ENCODE measurements at places on chromosomes 12 and 14.

DNA sequence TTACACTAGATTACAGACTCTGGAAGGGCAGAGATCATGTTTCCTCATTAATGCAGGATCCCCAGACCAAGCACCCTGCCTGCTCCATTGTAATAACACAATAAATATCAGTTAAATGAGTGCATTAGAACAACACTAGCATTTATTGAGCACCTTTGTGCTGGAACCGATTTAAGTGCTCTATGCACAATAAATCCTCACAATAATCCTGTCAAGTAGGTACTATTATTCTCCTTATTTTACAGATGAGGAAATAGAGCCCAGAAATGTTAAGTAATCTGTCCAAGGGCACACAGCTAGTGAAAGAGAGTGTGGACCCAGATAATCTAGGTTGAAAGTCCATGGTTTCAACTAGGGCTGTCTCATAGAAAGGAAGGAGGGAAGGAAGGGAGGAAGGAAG lies 69.8 kb downstream of the MAP1LC3B2 start:
- no peak for DNase-seq

- DNase-seq = no peak
These were observed 537.3 kb downstream of the TMTC2 start for GRCh38 chr12:83224012-83224411.

DNA sequence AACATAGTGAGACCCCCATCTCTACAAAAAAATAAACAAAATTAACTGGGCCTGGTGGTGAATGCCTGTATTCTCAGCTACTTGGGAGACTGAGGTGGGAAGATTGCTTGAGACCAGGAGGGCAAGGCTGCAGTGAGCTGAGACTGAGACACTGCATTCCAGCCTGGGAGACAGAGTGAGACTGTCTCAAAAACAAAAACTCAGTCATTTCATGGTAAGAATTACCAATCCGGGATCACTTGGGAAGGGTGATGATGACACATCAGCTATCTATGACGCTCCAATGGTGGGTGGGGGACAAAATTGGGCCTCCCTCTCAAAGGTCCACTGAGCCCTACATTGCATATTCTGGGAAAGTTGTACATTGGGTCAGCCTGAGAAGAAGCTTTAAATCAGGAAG lies 47.7 kb downstream of the SERPINA3 start:
- DNase-seq = no peak

DNA sequence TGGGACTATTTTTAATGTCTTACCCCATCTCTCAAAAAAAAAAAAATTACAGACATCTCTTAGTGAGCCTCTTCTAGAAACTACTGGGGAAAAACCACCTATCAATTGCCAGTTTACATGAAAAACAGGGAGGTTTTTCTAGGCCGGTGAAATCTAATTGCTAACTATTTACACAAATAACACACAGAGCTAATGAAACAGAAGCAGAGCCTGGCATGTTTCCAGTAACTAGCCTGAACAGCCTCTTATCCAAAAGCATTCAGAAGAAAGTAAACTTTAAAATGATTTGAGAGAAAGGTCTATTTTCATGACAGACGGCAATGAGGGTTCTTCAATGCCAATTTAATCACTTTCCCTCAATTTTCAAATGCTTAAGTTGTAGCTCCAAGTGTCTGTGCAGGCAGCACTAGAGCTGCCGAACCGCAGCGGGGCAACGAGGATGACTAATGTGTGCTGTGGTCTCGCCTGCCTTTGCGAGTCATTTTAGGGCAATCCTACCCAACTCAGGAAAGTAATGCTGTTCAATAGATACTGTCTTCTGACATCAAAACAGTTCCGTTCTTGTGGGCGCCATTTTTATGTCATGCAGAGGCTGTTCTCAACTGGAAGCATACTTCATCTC lies 84.6 kb downstream of the SETD3 start:
- peak; percentile 59 for DNase-seq

DNA sequence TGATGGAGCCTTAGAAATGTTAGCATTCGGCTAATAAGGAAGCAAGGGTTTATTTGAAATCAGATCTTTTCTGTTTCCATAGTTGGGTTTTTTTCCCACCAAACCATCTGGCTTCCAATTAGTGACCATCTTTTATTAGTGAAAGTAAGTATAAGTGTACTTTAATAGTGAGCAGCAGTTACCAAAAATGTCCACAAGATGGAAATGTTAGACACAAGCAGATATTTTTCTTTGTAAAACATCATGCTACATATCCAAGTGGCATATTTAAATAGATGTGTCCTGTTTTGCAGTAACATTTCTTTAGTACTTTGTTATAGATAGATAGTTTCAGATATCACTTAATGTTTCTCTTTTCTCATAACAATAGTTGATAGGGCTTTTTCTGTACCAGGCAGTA lies 28.8 kb downstream of the YEATS4 start:
- peak; percentile 30 for DNase-seq

- no peak for DNase-seq
These were observed 16.1 kb downstream of the VRTN start for GRCh38 chr14:74364271-74364880.

GRCh38 chr14:102819747-102820330 lies 42.6 kb downstream of the TRAF3 start:
- peak; percentile 21 for DNase-seq

- DNase-seq = peak; percentile 82
These were observed at the start of gene YAF2 for GRCh38 chr12:42238240-42239140. Gene YAF2 (minus strand): TSS chr12:42238248. CDS start chr12:42238180, 68 bp downstream.

DNA sequence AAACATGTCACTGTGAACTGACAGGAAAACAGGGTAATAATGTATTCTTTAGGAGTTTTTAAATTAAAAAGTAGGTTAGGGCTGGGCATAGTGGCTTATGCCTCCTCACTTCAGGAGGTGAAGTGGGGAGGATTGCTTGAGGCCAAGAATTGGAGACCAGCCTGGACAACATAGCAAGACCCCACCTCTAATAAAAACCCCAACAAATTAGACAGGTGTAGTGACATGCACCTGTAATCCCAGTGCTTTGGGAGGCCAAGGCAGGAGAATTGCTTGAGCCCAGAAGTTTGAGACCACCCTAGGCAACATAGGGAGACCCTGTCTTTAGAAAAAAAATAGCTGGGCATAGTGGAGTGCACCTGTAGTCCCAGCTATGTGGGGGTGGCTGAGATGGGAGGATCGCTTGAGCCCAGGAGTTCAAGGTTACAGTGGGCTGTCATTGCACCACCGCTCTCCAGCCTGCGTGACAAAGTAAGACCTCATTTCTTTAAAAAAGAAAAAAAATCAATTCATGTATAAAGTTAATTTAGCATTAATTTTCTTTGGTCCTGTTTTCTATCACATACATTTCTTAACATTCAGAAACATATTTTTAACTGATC lies 20.4 kb downstream of the FBXO34 start:
- no peak for DNase-seq

GRCh38 chr14:68669603-68670358 lies 123.1 kb downstream of the ZFP36L1 start:
- no peak for DNase-seq

GRCh38 chr12:56836317-56836716 lies 73.2 kb downstream of the HSD17B6 start:
- no peak for DNase-seq

DNA sequence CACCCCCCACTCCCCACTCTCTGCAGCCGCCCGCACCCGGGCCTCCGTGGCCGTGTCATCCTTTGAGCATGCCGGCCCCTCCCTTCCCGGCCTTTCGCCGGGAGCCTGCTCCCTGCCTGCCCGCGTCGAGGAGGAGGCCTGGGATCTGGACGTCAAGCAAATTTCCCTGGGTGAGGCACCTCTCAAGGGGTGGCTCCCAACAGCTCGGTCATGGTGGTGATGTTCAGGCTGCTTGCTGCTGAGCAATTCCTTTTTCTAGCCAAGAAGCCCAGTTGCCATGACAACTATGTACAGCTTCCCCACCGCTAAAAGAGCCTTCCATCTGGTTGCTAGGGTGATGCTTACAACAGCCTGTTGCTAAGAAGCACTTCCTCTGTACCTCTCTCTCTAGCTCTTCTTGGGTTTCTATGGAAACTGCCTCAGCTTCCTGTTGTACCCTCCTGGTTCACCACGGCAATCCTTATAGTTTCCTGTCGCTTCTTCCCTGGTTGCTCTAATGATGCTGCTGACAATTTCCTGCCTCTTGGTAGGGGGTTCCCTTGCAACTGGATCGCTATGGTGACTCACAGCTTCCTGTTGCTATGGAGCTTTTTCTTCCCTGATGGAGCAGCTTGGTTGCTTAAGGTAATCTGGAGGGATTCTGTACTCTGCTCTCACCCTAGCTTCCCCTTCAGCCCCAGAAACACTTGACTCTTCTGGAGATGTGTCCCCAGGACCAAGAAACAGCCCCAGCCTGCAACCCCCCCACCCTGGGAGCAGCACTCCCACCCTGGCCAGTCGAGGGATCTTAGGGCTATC lies 11.0 kb downstream of the ZNF219 start:
- DNase-seq = no peak

DNA sequence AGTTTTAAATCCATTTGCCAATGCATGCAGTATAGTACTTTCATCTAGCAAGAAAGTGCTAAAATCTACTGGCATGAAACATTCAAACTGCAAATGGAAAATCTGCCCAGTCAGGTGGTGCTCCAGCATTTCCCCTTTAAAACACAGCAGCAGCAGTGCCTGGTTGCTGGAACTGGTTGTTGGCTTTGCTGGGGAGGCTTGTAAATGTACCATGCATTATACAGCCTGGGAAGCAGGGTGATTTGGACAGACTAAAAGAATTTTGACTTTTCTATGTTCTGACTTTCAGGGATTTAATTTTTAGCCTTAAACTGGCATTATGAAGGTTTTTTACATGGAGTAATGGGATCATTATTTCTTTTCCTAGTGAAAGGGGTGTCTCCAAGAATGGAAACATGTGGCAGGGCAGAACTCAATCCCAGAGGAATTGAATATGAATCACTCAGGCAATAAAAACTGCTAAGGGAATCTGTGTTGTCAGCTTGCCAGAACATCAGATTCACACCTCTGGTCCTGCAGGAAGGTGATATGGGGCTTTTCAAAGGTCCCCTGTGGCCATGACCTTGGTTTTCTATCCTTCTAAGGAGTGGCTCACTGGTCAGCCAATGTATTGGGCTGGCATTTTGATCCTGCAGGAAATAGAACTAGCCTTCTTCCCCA lies 9.0 kb upstream of the PAX9 start:
- peak; percentile 1 for DNase-seq

GRCh38 chr12:32921397-32921796 lies 24.8 kb upstream of the PKP2 start:
- DNase-seq = no peak

DNA sequence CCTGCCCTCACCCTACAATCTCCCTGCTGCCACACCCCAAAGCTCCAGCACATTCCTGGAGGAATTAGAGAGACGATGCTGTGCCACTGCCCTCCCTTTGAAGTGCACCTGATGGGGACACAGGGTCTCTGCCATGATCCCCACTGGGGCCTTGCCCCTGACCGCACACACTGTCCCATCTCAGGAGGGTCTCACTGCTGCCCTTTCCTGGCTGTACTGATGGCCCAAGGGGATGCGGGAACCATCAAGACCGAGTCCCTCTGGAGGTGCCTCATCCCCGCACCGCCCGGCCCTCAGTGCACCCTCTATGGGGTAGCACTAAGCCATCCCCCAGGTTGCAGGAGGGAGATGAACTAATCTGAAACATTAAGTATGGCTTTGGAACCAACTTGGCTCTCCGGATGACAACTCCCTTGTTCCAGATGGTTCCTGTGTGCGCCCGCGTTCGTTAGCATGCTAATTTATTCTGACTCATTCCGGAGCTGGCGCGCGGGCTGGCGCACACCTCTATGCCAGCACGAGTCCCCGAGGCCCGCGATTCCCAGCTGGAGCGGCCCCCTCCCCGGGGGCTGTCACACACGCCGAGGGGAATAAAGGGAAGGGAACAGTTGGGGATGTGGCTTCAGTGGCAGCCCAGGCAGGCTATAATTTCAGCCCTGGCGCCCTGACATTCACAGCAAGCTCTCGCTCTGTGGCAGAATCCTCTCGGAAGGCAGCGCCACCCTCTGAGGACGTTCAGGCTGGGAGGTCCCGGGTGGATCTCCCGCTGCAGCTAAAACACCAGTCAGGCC lies 34.2 kb upstream of the C14orf180 start:
- peak; percentile 45 for DNase-seq

DNA sequence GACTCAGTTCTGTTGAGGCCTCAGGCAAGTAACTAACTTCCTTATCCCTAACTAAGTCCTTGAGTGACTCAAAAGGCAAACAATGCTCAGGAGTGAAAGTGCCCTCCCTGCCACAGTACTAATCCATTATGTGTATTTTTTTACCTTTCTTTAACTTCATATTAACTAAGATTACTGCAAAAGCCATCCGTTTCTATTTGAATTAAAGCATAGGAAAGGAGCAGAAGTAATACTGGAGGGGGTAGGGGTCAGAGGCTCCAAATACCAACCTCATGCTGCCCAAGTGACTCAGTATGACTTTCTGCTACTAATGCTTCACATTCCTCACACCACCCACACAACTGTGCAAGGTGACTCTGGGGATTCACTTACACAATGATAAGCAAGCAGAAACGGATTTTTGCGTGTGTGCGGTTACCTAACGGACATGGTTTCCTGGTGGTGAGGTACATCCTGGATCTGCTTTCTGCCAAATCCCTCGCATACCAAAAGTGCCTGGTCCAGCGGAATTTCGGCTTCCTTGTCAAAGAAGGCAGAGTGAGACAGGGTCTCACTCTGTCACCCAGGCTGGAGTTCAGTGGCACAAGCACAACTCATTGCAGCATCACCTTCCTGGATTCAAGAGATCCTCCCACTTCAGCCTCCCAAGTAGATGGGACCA lies 25.1 kb downstream of the MOK start:
- DNase-seq = peak; percentile 77

- DNase-seq = no peak
These were observed 47.3 kb downstream of the PRKAB1 start for GRCh38 chr12:119715268-119715620.

DNA sequence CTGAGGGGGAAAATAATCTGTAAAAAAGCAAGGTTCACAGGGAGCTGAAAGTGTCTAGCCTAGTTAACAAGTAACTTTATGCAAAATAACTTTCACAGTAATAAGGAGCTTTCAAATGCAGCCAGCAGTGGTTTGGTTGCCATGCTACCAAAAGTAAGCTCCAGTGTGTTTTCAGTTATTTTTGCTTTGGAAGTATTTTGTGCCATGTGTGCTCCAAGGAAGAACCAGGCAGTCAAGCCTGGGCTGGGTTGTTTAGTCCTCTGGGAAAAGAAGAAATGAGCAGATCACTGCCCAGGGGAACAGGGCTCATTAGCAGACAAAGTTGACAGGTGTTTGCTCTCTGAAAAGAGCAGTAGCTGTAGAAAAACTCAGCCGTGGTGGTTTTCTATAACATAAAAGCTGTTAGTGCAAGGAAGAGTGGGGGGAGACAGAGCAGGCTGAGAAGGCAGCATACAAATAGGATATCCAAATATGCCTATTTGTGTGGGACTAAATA lies 92.8 kb upstream of the TMTC2 start:
- no peak for DNase-seq

DNA sequence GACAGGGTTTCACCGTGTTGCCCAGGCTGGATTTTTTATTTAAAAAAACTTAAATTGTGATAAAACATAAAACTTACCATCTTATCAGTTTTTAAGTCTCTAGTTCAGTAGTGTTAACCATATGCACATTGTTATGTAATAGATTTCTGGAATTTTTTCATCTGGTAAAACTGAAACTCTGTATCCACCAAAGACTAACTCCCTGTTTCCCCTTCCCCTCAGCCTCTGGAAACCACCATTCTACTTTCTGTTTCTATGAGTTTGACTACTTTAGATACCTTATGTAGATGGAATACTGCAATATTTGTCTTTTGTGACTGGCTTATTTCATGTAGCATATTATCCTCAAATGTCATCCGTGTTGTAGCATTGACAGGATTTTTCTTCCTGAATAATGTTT lies 12.8 kb upstream of the PLEKHG3 start:
- DNase-seq = no peak
